Femur (tissue), 1 donor: ENCODE measurements at places on chromosomes 12 and 14.

GRCh38 chr12:116604951-116605641, 45.9 kb downstream of the MAP1LC3B2 start:
- peak; percentile 67 for DNase-seq

DNA sequence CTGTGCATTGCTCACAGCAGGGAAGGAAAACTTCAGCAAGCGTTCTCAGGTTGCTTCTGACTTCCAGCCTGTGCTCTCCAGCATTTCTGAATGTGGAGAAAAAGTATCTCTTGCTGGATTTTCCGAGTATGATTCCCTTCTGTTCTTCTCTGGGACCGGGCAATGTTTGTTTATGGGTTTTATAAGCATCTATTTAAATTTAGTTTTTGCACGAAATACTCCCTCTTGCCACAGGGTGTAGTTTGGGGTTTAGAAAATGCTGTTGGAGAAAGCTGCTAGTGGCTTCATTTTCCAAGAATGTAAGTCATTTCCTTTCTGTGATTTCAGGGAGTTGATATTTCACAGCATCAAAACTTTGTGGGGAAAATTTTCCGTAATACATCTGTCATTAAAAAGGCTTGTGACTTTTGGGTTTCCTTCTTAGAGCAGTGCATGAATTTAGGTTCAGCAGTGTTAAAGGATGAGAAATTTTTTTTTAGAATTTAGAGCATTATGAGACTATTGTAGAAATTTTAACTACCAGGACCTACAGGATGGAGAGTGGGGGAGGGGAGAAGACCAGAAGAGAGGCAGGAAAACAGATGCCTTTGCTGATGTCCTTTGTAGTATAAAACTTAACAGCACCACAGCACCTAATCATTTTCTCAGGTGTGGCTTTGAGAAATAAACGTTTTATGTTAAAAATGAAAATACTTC, 1.5 kb downstream of the FRMD6 start:
- DNase-seq, result peak; percentile 25

DNA sequence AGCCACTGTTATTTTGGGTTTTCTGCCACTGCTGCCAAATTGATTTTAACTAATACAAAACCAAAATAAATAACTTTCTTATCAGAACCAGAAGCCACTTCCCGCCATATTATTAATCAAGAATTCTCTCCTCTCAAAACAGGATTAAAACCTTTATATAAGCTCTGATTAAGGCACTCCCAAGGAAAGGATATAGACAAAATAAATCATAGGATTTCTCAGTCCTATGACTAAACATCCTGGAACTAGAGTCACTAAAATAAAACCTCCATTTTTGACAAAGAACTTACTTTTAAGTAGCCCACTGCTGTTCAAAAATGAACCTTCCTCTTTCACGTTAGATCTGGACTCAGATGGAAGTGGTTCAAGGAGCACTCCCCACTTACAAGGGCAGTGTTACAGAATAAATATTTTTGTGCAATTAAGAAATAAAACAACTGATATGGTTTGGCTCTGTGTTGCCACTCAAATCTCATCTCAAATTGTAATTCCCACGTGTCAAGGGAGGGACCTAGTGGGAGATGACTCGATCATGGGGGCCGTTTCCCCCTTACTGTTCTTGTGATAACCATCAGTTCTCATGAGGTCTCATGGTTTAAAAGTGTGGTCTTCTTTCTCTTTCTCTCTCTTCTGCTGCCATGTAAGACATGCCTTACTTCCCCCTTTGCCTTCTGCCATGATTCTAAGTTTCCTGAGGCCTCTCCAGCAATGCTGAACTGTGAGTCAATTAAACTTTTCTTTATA, 26.4 kb downstream of the GXYLT1 start:
- no peak for DNase-seq

- no peak for DNase-seq
These were observed 981.0 kb downstream of the TMEM121 start for GRCh38 chr14:106507354-106507753.

GRCh38 chr12:119576118-119576810, 17.3 kb upstream of the TMEM233 start:
- DNase-seq, result no peak

DNA sequence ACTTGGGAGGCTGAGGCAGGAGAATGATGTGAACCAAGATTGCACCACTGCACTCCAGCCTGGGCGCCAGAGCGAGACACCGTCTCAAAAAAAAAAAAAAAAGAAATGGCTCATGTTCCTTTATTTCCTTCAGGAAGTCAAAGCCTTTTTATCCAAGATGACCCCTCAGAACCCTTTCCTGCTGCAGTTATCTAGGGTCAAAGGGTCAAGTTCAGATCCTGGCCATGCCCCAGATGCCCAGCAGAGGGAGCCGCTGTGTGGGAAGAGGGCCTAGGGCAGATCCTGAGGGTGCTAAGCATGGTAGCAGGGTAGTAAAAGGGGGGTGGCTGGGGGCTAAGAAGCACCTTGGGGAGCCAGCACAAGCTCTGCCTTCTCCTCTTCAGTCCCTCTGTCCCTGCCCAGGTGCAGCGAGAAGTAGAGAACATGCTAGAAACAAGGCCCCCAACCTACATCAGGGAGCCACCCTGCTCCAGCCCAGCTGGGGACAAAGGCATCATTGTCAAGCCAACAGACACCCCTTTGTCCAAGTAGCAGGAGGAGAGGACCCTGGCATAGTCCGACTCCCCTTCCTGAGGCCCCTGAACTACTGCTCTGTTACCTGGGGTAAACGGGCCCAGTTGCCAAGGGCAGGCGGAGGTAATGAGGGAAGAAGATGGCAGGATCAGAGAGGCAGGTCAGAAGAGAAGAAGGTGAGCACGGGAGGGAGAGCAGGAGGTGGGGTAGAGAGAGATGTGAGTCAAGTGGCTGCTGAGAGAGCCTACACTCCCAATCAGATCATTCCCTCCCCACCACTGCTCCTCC, 6.5 kb downstream of the NFE2 start:
- peak; percentile 43 for DNase-seq

DNA sequence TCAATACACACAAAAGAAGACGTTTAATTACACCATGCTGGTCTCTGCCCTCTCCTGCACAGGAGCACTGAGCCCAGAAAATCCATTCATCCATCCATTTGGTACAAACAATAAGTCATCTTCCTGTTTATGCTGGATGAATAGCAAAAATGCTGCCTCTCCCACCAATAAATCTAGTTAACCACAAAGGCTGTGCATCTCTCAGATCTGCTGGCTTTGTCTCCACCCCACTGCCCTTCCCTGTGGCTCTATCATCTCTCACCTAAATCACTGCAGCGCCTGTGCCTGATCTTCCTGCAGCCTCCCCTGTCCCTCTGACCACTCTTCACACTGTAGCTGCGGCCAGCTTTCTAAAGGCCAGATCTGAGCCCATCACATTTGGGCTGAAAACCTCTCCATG, 72.9 kb upstream of the DDX11 start:
- no peak for DNase-seq

GRCh38 chr12:82174936-82175335, 183.3 kb downstream of the CCDC59 start:
- DNase-seq, result no peak

DNA sequence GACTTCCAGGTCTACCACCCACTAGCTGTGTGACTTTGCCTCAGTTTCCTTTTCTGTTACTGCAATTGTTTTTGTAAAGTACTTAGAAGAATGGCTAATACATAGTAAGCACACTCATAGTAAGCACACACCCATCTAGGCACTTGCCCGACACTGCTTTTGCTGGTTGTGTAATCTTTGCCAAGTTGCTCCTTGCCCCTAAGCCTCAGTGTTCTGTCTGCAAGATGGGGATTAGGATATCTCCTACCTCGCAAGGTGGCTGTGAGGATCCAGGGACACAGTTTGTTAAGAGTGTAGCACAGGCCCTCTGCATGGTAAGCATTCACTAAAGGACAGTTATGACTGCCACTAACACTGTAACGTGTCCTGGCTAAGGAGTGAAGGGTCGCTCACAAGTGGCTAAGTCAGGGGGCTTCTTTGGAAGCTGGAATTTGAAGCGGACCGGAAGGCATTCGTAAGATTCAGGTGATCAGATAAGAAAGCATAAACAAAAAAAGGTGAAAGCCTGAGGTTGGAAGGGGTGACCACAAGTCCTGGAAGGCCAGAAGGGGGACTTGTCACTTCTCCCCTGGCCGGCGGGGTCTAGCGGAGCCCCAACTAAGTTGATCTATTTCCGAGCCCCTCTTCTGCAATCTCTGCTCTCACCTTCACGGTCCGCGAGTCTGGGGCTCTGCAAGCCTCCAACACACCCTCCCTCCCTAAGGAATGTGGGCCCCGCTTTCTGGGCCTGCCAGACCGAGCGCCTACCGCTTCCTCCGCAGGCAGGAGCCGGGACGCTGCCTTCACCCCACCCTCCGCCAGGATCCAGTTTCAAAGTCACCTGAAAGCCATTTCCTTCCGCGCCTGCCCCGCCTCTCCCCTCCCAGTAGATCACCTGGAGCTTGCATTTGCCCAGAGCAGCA, 1.5 kb upstream of the PLEKHG3 start:
- DNase-seq, result peak; percentile 38

GRCh38 chr12:74280156-74280655, 257.4 kb upstream of the ATXN7L3B start:
- DNase-seq, result no peak

DNA sequence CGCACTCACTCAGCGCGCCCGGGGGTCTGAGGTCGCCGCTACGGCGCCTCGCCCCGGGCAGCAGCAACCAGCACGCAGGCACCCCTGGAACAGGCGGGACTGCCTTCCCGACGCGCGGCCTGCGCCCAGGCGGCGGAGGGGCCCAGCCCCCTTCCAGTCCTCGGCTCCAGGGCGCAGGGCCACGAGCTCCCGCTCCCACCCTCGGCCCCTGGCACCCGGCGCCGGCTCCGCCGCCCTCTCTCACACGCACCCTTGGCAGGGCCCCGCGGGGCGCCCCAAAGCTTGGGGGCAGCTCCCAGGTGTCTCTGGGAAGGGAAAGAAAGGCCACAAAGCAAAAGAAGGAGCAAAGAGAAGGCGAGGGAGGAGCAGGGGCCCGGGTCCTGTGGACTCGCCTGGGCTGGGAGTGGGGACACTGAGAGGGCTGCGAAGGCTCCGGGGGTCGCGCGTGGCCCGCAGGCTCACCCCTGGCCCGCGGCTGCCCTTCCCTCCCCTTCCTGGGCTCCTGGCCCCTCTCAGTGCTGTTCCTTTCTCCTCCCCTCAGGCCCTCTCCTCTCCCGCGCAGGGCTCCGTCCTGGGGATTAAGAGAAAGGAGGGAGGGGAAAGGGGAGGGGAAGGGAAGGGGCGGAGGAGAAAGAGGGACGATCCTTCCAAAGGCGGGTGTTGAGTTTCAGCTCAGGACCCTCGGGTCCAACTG, 907 bp upstream of the EFS start:
- no peak for DNase-seq

DNA sequence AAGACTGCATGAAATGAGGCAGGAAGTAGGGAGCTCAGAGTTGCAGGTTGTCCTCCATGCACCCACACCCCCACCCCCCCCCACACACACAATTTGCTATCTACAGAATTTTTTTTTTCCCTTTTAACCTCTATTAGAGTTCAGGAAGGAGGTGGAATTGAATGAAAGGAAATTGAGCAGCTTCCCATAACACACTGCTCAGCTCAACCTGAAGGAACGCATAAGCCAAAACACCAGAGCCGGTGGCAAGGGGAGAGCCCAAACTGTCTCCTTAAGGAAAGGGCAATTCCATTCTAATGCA, 74.1 kb downstream of the NUAK1 start:
- no peak for DNase-seq

- no peak for DNase-seq
These were observed 13.2 kb upstream of the BMAL2 start for GRCh38 chr12:27319409-27319808.

DNA sequence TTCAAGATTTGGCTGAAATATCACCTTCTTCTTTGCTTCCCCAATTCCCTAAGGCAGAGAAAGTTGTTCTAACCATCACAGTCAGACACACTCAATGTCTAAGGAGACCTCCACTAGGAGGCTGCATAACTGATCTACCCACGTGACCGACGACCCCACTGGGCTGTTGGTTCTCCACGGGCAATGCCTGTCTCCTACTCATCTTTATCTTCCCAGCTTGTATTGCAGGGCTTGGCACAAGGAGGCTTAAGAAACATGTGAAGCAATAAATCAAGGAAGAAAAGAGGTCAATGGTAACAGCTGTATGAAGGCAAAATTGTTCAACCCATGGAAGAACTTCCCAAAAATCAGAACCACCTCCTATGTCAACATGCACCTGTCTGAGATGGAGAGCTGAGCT, 27.1 kb downstream of the NT5DC3 start:
- no peak for DNase-seq

DNA sequence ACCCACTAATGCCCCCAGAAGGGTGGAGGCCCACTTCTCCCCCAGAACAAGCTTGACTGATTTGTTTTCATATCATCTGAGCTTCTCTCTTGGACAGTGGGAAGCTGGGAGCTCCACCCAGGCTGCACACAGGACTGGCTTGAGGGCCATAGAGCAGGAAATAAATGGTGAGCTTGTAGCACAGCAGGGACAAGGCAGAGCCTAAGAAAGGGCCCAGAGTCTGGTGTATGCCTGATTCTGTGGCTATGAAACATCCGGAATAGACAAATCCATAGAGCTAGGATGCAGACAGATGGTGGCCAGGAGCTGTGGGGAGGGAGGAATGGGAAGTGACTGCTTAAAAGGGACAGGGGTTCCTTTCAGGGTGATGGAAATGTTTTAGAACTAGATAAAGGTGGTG, 79.0 kb downstream of the ARL6IP4 start:
- no peak for DNase-seq

DNA sequence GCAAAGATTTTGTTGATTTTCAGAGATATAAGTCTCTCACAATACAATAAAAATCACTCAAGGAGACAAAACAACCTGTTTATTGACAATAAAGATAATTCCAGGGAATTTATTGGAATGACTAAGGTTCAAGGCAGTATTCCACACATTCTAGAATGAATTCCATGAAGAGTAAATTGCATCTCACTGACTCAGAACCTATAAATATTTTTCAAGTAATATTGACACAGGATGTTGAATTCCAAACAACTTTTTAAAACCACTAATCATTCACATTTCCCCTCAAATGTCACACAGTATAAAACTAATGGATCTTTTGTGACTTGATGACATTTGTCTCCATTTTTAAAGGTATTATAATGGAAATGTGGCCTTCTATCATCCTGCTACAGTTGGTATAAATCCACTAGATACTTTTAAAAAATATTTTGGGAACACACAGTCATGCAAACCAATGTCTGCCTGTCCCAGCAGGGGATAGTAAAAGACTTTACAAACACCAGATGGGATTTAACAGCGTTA, 42.1 kb upstream of the LGR5 start:
- DNase-seq, result no peak

DNA sequence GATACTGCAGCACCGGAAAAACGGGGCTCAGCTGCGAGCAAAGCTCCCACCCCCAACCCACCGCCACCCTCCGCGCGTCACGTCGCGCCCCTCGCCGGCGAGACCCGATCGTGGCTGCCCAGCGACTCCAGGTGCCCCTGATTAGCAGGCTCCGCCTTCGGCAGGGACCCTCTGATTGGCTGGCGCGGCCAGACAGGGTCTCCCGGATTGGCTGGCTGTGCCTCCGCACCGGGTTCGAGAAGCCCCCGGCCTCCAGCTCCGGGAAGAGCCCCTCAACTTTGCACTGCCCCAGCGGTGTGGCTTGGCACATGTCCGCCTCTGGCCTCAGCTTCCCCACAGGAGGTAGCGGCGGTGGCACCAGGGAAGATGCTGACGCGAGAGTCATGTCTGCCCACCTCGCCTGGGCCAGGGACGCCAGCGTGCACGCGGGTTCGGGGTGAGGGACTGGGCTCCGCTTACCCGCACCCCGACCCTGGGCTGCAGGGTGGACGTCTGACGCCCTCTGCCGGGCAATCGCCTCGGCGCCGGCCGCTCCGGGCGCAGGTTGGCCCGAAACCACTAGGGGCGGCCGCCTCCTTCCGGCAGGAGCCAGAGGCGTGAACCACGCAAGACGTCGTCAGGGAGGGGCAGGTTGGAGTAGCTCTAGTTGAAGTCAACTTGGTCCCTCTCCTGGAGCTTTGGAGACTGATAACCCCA, 498 bp upstream of the RHOF start:
- DNase-seq, result peak; percentile 94

- DNase-seq, result peak; percentile 93
These were observed at the start of gene YAF2 for GRCh38 chr12:42238240-42239140. Gene YAF2 (minus strand): TSS chr12:42238248. CDS start chr12:42238180, 68 bp downstream.
